Lung (tissue), 17 donors: ENCODE measurements at places on chromosomes 1 and 21. TPM values are rescaled to one million over a fixed set of nuclear protein-coding genes. Genes with fewer than 3 reads are reported as not detected.

GRCh38 chr1:203187304-203187685, 791 bp upstream of the CHI3L1 start:
- H3K4me1 ChIP-seq, result peaks cover 3% of the 10 kb centered on the region
- H3K27ac ChIP-seq, result no peak overlapping the region
- no peaks in the 10 kb centered on the region for H3K27me3 ChIP-seq

DNA sequence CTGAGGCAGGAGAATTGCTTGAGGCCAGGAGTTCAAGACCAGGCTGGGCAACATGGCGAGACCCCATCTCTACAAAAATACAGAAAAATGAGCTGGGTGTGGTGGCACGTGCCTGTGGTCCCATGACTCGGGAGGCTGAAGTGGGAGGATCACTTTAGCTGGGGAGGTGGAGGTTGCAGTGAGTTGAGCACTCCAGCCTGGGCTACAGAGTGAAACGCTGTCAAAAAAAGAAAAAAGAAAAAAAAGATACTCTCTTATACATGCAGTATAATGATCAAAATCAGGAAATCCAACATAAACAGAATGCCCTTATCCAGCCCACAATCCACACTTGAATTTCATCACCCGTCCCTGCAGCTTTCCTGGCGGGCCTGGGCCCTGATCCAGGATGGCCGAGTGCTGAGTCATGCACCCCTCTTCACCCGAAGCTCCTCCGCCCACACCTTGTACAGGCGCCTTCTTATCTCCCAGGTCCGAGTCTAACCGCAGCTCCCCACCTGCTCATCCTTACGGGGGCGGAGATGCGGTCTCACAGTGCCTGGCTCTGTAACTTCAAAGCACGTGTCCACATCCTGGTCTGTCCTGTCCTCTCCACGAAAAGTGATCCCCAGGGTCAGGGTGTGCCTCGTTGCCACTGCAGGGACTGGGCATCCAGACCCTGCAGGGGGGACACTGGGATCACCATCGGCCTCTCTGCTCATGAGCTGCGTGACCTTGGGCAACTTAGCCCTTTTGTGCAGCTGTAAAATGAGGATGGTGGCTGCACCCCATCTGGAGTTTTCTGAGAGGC, 120.2 kb upstream of the SLC45A1 start:
- peaks cover 7% of the 10 kb centered on the region for H3K4me1 ChIP-seq
- peak overlapping the region; percentile 83 for H3K27ac ChIP-seq
- no peak overlapping the region for H3K4me3 ChIP-seq
- no peaks in the 10 kb centered on the region for H3K27me3 ChIP-seq
- no peak for DNase-seq

DNA sequence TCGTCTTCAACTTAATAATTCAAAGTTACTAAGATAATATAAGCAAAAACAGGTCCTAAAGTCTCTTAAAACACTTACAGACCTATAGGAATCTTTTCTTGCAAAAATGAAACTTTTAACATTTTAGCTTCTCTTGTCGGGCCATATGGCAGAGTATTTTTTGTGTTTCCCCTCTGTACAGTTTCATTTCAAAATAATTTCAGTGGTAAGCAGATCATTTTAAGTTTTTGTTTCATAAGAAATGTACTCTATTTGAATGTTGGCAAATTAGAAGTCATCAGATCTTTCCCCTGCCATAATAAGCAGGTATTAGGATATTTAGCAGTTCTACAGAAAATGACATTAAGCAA, 37.9 kb downstream of the RGL1 start:
- DNase-seq, result no peak
- H3K4me1 ChIP-seq, result peaks cover 7% of the 10 kb centered on the region
- no peaks in the 10 kb centered on the region for H3K36me3 ChIP-seq
- H3K27ac ChIP-seq, result peak overlapping the region; percentile 31
- H3K27me3 ChIP-seq, result no peaks in the 10 kb centered on the region

DNA sequence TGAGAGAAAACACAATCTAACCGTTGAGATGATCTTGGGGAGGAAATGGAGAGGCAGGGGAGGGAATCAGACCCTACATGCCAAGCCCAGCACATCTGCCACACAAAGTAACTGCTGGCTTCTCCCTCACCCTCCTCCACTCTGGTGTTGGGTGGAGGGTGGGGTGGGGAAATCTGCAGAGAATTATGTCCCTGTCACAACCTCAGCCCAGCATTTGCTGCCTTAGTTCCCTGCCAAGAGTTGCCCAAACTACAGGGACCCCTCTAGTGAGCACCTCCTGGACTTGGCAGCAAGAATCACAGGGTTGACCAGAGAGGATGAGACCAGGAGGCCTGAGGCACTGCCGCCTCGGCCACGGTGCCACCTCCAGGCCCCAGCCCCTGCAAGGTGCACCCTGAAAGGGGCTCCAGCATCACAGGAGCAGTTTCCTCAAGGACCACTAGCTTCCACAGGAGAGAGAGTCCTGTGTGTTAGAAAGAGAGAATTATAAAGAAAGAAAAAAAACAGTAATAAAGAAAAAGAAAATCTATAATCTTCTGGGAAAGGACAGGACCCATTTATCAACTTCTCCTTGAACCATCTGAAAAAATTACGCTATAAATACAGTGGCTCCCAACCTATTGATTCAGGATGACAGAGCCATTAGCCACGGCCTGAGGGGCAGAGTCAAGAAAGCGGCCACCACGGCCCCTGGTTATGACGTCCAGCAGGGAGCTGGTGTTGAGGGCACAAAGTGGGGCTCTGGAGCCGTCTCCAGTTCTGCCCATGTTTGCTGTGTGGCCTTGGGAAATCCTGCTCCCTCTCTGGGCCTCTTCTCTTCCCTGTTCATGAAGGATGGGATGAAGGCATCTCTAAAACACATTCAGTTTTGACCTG, 451.7 kb downstream of the MATN1 start:
- no peak overlapping the region for H3K27ac ChIP-seq
- H3K4me3 ChIP-seq, result no peak overlapping the region
- no peak for DNase-seq
- no peaks in the 10 kb centered on the region for H3K27me3 ChIP-seq

- DNase-seq, result no peak
- no peaks in the 10 kb centered on the region for H3K27me3 ChIP-seq
- H3K36me3 ChIP-seq, result peaks cover 1% of the 10 kb centered on the region
- H3K4me1 ChIP-seq, result peaks cover 20% of the 10 kb centered on the region
- H3K27ac ChIP-seq, result peak overlapping the region; percentile 70
Observed at GRCh38 chr1:86714561-86715244, 10.3 kb downstream of the SH3GLB1 start.

- peak; percentile 31 for DNase-seq
- H3K36me3 ChIP-seq, result no peaks in the 10 kb centered on the region
- no peaks in the 10 kb centered on the region for H3K4me1 ChIP-seq
- no peak overlapping the region for H3K4me3 ChIP-seq
- H3K27ac ChIP-seq, result no peak overlapping the region
Observed at GRCh38 chr1:40344597-40344996, 27.5 kb upstream of the COL9A2 start.

GRCh38 chr1:162562470-162562828, 927 bp downstream of the UAP1 start:
- H3K36me3 ChIP-seq, result peaks cover 5% of the 10 kb centered on the region
- H3K27ac ChIP-seq, result peak overlapping the region; percentile 96
- H3K27me3 ChIP-seq, result no peaks in the 10 kb centered on the region
- H3K4me3 ChIP-seq, result peak overlapping the region; percentile 97

GRCh38 chr1:178189814-178190213, 95.9 kb downstream of the RASAL2 start:
- no peaks in the 10 kb centered on the region for H3K4me1 ChIP-seq
- no peaks in the 10 kb centered on the region for H3K36me3 ChIP-seq
- H3K27ac ChIP-seq, result no peak overlapping the region
- DNase-seq, result peak; percentile 30

DNA sequence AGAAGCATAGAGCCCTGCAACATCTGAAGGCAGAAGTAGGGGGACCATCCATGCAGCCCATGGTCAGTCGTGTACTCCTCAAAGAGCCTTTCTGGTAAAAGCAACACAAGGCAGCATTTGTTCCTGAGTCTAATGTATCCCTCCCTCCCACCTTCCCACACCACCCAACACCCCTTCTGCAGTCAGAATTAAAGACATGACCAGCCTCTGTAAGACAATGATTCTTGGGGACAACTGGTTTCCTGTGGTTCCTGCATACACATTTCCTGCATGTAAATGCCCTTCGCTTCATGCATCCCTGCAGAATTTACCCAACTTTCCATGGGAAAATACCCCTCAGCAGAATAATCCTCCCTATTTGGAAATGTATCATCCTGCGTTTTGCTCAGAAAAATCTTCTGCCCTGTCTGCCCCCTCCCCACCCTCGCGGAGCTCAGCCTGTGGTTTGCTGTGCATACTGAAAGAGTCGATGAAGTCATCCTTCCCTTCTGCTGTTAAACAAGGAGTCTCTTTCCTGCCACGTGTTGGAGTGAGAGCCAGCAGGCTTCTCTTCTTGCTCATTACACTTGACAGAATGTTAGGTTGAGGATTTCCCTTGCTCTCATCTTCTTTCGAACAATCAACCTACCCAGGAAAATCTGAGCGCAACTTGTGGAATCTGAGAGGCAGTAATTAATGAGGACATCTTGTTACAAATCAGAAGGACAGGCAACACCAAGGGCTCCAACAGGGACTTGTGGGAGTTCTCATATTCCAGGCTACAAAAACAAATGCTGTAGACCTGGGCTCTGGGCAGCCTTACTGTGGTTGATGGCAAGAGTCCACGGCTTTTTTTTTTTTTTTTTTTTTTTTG, 4.7 kb downstream of the TNN start:
- H3K4me1 ChIP-seq, result peaks cover 6% of the 10 kb centered on the region
- H3K4me3 ChIP-seq, result no peak overlapping the region
- peak; percentile 55 for DNase-seq
- no peaks in the 10 kb centered on the region for H3K36me3 ChIP-seq
- no peak overlapping the region for H3K27ac ChIP-seq

- H3K27ac ChIP-seq, result peak overlapping the region; percentile 94
- peaks cover 28% of the 10 kb centered on the region for H3K4me1 ChIP-seq
- H3K27me3 ChIP-seq, result no peaks in the 10 kb centered on the region
- no peak for DNase-seq
- H3K36me3 ChIP-seq, result no peaks in the 10 kb centered on the region
Observed at GRCh38 chr1:36159614-36160387, 3.8 kb downstream of the MAP7D1 start.

DNA sequence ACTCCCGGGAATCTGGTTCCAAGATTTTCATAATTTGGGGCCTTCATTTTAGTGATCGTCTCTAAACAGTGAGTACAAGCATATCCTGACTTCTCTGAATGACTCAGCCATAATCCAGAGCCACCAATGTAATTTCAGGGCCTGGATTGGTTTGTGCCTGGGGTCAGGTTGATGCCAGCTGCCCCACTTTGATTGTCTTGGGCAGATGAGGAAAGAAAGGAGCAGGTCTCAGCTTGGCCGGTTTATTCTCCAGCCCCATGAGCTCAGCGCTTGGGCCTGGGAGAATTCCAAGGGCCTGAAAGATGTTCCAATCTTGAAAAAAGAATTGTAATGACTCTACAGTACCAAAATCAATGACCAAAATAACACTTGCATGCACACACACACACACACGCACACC, 71.2 kb upstream of the ECE1 start:
- DNase-seq, result no peak
- no peaks in the 10 kb centered on the region for H3K36me3 ChIP-seq
- no peak overlapping the region for H3K4me3 ChIP-seq
- H3K4me1 ChIP-seq, result no peaks in the 10 kb centered on the region

Gene WNT9A
- total RNA-seq, result 8.6 TPM

Gene VAMP4
- total RNA-seq, result 20.9 TPM
